ENCODE measurements at places on chromosomes 1 and 21. TPM values are rescaled to one million over a fixed set of nuclear protein-coding genes. Genes with fewer than 3 reads are reported as not detected.

Gene EPHA2
- total RNA-seq = 20.4 TPM

Gene TTC39A
- total RNA-seq = 34.9 TPM

- no peaks in the 10 kb centered on the region for H3K36me3 ChIP-seq
- no peak overlapping the region for H3K4me3 ChIP-seq
- H3K4me1 ChIP-seq = no peaks in the 10 kb centered on the region
- no peak overlapping the region for H3K27ac ChIP-seq
Observed at GRCh38 chr1:100614570-100614969, 76.6 kb downstream of the GPR88 start.

Gene CA14
- 0.38 TPM for total RNA-seq

DNA sequence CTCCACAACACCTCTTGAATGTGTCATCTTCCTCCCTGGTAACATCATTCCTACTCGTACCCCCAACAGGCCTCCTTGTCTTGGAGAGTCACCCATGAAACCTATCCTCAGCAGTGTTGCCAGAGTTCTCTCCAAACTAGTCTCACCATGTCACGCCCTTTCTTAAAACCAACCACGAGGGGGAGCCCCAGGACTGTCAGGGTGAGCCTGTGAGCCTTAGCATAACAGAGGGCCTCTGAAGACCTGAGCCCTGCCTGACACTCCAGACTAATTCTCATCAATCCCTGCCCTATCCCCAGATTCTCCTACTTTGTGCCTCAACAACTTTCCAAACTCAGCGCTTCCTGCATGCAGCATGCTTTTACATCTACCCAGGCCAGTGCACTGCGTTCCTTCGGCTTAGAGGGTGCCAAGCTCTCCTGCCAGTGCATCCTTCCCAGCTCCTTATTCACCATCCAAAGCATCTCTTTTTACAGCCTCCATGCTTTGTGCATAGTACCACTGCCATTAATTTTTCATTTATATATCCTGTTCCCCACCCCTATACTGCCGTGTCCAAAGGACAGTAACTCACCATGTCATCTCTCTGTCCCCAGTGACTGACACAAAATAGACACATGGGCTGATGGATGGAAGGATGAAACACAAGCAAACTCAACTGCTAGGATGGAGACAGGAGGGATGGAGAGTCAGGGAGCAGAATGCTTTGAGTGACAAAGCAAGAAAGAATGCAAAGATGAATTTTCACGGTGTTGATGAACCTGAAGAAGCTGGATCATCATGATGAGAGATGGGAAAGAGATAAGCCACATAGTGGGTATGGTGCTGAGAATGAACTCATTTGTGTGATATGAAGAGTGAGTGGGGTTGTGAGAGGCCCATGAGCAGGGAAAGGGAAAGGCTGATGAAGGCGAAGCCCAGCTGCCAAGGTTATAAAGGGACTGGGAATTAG, 34.0 kb downstream of the ZNF697 start:
- peaks cover 14% of the 10 kb centered on the region for H3K4me1 ChIP-seq
- H3K4me3 ChIP-seq = no peak overlapping the region
- DNase-seq = peak; percentile 82
- no peaks in the 10 kb centered on the region for H3K36me3 ChIP-seq
- no peaks in the 10 kb centered on the region for H3K27me3 ChIP-seq

DNA sequence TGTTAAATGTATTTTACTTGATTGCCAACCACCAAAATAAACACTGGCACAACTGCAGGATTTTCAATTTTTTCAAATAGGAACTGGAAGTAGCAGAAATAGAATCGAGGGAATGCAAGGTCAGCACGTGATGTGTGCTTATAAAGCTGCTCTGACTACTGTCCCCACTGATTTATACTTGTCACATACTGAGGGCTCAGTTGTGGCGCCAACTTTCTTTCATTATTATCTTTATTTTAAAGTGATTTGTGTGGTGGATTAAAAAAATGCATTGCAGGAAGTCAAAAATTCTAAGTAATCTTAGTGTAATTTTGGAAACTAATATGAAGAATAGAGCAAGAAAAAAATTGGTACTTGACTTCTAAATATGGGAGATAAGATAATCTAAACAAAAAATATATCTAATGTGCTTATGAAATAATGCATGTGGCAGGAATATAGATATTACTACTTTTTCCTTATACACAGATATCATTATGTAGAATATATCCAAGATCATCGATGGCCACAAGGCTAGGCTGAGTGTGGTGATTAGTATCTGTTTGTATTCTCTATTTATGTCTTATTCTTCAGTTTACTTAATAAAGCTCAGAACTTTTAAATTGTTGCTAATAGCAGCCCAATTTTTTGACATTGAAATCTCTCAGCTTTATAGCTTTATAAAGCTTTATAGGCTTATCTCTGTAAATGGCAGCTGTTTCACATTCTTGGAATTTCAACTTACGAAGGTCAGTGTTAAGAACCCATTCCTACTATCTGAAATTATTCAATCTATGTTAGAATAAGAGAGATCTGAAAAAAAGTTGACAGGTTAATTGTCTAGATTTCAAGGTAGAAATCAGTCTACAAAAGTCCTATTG, 404.5 kb upstream of the ADAMTS5 start:
- no peak overlapping the region for H3K4me3 ChIP-seq
- no peak overlapping the region for H3K27ac ChIP-seq
- H3K4me1 ChIP-seq = peaks cover 11% of the 10 kb centered on the region
- DNase-seq = no peak

GRCh38 chr1:219500327-219500897, 112.5 kb downstream of the ZC3H11B start:
- no peak for DNase-seq
- H3K27me3 ChIP-seq = no peaks in the 10 kb centered on the region
- H3K36me3 ChIP-seq = no peaks in the 10 kb centered on the region
- H3K4me3 ChIP-seq = no peak overlapping the region
- no peak overlapping the region for H3K27ac ChIP-seq

GRCh38 chr1:114551400-114551799, 30.0 kb downstream of the BCAS2 start:
- H3K4me1 ChIP-seq = no peaks in the 10 kb centered on the region
- H3K27me3 ChIP-seq = no peaks in the 10 kb centered on the region
- no peaks in the 10 kb centered on the region for H3K36me3 ChIP-seq
- H3K27ac ChIP-seq = no peak overlapping the region

DNA sequence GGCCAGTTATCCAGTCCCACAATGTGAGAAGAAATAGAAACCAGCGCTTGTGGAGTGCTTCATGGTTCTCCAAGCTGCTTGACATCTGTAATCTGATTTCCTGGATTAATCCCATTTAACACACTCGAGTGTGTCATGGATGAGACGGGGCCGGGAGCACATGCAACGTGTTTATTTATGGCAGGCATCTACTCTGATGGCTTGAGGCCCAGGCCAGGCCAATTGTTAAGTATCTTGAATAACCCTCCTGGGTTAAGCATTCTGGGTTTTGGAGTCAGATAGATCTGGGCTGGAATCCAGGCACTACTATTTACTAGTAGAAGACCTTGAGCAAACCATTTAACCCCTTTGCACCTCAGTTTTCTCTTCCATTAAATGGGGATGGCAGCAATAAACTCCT, 37.5 kb upstream of the LAPTM5 start:
- H3K27me3 ChIP-seq = no peaks in the 10 kb centered on the region
- peaks cover 23% of the 10 kb centered on the region for H3K4me1 ChIP-seq
- no peak overlapping the region for H3K4me3 ChIP-seq
- DNase-seq = peak; percentile 46

DNA sequence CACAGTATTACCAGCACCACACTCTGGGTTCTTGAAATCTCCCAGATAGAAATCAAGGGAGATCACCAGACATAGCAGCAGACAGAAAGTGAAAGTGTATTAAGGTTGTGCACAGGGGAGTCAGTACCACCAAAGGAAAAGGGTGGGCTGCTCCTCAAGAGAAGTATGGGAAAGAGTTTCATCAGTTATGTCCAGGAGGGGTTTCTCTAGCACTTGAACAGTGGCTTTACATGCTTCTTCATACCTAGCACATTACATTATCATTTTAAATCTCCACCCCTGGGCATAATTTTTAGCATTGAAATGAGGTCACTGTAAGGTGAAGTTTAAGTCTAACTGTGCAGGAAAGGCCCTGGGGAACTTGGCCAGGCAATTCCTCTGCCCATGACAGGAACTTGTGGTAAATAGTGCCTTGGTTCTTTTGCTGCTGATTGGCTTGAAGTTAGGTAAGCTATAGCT, 601.0 kb downstream of the NUF2 start:
- H3K36me3 ChIP-seq = no peaks in the 10 kb centered on the region
- no peak for DNase-seq
- no peaks in the 10 kb centered on the region for H3K4me1 ChIP-seq
- no peaks in the 10 kb centered on the region for H3K27me3 ChIP-seq

Gene NECTIN4
- total RNA-seq = 6.2 TPM

GRCh38 chr1:158534496-158534895, 19.7 kb downstream of the OR6Y1 start:
- no peaks in the 10 kb centered on the region for H3K27me3 ChIP-seq
- no peaks in the 10 kb centered on the region for H3K4me1 ChIP-seq
- no peak for DNase-seq
- no peaks in the 10 kb centered on the region for H3K36me3 ChIP-seq

Gene C1orf94
- not detected for total RNA-seq

DNA sequence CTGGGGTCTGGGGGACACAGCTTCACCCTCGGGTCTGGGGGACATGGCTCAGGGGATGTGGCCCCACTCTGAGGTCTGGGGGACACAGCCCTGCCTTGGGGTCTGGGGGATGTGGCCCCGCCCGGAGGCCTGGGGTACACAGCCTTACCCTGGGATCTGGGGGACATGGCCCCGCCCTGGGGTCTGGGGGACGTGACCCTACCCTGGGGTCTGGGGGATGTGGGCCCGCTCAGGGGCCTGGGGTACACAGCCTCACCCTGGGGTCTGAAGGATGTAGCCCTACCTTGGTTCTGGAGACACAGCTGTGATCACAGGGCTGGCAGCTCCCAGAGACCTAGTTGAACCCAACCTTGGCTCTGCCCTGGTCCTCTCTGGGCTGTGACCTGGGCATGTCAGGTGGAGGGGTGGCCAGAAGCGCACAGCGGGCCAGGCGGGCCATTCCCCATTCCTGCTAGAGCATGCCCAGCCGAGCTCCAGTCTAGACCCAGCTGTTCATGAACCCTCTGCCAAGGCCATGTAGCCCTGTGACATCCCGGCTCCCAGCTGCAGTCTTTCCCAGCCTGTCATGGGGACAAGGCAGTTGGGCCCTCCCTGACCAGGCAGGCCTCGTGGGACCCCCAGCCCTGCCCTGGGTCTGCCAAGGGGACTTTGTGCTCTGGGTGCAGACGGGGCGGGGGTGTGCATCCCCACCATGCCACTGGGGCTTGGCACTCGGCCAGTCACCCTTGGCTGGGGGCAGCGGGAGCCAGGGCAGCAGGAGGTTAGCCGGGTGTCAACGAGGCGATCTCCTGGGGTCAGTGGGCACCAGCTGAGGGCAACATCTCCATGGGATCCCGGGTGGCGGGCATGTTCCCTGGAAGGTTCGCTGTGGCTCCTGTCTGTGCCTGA, 43.9 kb downstream of the WNT9A start:
- H3K27ac ChIP-seq = no peak overlapping the region
- H3K4me1 ChIP-seq = no peaks in the 10 kb centered on the region
- peak; percentile 39 for DNase-seq
- H3K4me3 ChIP-seq = no peak overlapping the region
- no peaks in the 10 kb centered on the region for H3K36me3 ChIP-seq
- H3K27me3 ChIP-seq = no peaks in the 10 kb centered on the region

Gene SPRR1B
- not detected for total RNA-seq

GRCh38 chr1:178232949-178233348, 139.0 kb downstream of the RASAL2 start:
- H3K27me3 ChIP-seq = no peaks in the 10 kb centered on the region
- H3K4me1 ChIP-seq = peaks cover 4% of the 10 kb centered on the region
- no peaks in the 10 kb centered on the region for H3K36me3 ChIP-seq
- DNase-seq = no peak

GRCh38 chr1:173195596-173196088, 11.5 kb downstream of the TNFSF4 start:
- no peak for DNase-seq
- no peaks in the 10 kb centered on the region for H3K27me3 ChIP-seq
- no peak overlapping the region for H3K27ac ChIP-seq
- H3K4me1 ChIP-seq = peaks cover 10% of the 10 kb centered on the region

GRCh38 chr1:8083739-8084484, 57.8 kb upstream of the ERRFI1 start:
- H3K27me3 ChIP-seq = no peaks in the 10 kb centered on the region
- no peaks in the 10 kb centered on the region for H3K36me3 ChIP-seq
- DNase-seq = no peak
- H3K4me1 ChIP-seq = peaks cover 19% of the 10 kb centered on the region
- no peak overlapping the region for H3K4me3 ChIP-seq

Gene AMY1B
- total RNA-seq = 5.8 TPM

- H3K4me1 ChIP-seq = no peaks in the 10 kb centered on the region
- H3K27ac ChIP-seq = peak overlapping the region; percentile 19
- no peak overlapping the region for H3K4me3 ChIP-seq
- no peaks in the 10 kb centered on the region for H3K36me3 ChIP-seq
- no peaks in the 10 kb centered on the region for H3K27me3 ChIP-seq
Observed at GRCh38 chr21:14763695-14764064, 217.6 kb upstream of the SAMSN1 start.

DNA sequence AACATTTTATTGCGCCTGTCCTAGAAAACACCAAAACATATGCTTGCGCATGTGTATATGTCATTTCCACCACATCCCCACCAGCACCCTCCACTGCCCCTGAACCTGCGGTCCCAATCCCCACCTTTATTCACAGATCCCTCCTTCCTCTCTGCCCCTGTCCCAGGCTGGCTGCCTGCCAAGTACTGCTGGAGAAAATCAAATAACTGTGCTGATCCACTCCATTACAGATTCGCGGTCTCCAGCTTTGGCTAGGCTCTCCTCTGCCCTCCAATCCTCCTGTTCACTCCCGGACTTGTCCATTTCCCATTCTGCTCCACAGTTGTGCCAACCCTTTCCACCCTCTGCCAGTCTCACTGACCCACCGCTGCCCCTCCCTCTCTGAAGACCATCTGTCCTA, 59.3 kb upstream of the GJB5 start:
- DNase-seq = no peak
- no peak overlapping the region for H3K27ac ChIP-seq
- H3K27me3 ChIP-seq = peaks cover 3% of the 10 kb centered on the region

DNA sequence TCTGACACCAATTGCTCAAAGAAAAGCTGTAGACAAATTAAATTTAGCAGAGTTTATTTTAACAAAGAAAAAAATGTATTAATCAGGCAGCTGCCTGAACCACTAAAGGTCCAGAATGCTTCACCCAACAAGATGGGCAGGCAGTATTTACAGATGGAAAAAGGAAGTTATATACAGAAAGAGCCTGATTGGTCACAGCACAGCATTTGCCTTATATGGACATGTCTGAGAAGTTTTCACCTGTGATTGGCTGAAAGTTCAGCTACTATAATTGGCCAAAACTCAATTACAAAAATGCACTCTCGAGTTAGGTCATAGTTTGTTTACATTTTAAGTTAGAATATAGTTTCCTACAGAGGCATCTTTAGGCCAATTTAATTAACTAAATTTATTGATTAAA, 15.1 kb upstream of the FMO1 start:
- no peak overlapping the region for H3K27ac ChIP-seq
- no peaks in the 10 kb centered on the region for H3K4me1 ChIP-seq
- H3K4me3 ChIP-seq = no peak overlapping the region
- no peaks in the 10 kb centered on the region for H3K36me3 ChIP-seq
- DNase-seq = no peak

Gene GSTM4
- total RNA-seq = 15.7 TPM

Gene SRM
- total RNA-seq = 38.7 TPM
